NCI-H460 (cell line): ENCODE measurements at places on chromosomes 4 and X. TPM values are rescaled to one million over a fixed set of nuclear protein-coding genes. Genes with fewer than 3 reads are reported as not detected.

The BEX2 gene
- total RNA-seq: 33.3 and 41.1 TPM in 2 replicates

The RPA4 gene
- total RNA-seq: 0.67 and 0.78 TPM in 2 replicates

- no peak for DNase-seq
Measured at GRCh38 chr4:15890246-15890829, 48.2 kb downstream of the FGFBP1 start.

- no peak for DNase-seq
Measured at GRCh38 chr4:140117947-140118346, 36.0 kb downstream of the MAML3 start.

- peak; percentile 74 for DNase-seq
Measured at GRCh38 chrX:153934762-153935325, at the start of gene NAA10. Gene NAA10, minus strand, starts transcription at chrX:153935037. Its CDS starts 133 bp downstream, at chrX:153934904.

- DNase-seq: no peak
Measured at GRCh38 chrX:129622757-129623301, 31.9 kb downstream of the APLN start.

GRCh38 chrX:40391662-40392061 is 189.1 kb upstream of the ATP6AP2 start:
- DNase-seq: no peak

DNA sequence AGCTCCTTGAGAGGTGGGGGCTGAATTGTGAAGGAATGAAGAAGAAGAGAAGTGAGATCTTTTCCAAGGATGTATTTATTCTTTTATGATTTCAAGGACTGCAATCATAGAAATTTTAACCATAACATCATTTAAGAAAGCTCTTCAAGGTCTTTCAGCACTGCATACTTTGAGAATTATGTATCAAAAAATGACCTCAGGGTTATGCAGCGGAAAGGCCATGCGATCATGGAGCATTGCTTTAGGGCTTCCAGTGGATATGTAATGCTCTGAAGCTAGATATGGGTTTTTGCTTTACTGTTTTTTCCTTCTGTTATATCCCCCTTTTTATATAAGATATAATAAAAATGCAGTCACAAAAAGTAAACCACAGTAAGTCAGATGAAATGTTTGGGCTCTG is 38.7 kb downstream of the SGMS2 start:
- DNase-seq: no peak
